RWPE2 (cell line): ENCODE measurements at places on chromosomes 4 and X.

GRCh38 chrX:24357106-24357505 is 3.3 kb upstream of the SUPT20HL1 start:
- DNase-seq = no peak
- H3K4me1 ChIP-seq = no peaks in the 10 kb centered on the region
- H3K27me3 ChIP-seq = no peaks in the 10 kb centered on the region
- H3K27ac ChIP-seq = no peak overlapping the region

DNA sequence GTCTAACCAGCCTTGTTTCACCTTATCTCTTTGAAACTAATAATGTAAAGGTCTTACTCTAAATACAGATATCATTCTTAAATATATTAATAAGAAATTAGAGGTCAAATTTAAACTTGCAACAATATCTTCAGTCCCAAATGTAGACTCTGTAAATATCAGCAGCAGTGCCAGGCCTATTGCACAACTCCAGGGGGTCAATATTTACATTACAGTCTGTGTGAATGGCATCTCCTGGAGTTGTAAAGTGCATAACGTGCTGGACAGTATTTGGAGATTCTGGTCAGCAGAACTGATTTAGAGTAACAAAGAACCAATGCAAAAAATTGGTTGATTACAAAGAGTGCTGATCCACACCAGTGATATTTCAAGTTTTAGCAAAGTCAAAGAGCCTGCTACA is 1225.9 kb downstream of the PCDH19 start:
- H3K4me1 ChIP-seq = no peaks in the 10 kb centered on the region
- H3K27me3 ChIP-seq = no peaks in the 10 kb centered on the region
- DNase-seq = no peak
- H3K27ac ChIP-seq = no peak overlapping the region
- H3K4me3 ChIP-seq = no peak overlapping the region

DNA sequence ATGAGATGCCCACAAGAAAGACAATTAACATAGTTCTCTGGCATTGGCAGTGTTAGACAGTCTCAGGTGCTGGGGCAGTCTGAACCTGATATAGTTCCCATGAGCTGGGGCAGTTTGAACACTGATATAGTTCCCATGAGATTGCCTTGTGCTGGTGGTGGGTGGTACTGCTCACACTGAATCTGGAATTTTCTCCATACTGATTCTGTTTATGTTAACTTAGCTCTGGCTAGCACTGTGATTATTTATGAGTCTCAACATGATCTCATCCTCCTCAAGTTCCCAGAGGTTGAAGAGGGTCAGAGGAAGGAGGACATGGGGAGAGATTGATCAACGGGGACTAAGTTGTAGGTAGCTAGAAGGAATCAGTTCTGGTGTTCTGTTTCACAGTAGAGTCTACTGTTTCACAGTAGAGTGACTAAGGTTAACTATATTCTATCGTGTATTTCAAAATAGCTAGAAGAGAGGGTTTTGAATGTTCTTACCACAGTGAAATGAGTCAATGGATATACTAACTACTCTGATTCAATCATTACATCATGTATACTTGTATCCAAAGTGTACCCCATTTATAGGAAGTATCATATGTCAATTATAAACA is 379.9 kb downstream of the ADAM29 start:
- H3K4me3 ChIP-seq = no peak overlapping the region
- H3K4me1 ChIP-seq = peaks cover 8% of the 10 kb centered on the region
- no peak for DNase-seq
- no peaks in the 10 kb centered on the region for H3K27me3 ChIP-seq
- no peaks in the 10 kb centered on the region for H3K36me3 ChIP-seq
- no peak overlapping the region for H3K27ac ChIP-seq

GRCh38 chrX:136906921-136907510 is 26.5 kb upstream of the RBMX start:
- H3K27ac ChIP-seq = no peak overlapping the region
- DNase-seq = no peak
- no peaks in the 10 kb centered on the region for H3K36me3 ChIP-seq
- H3K4me3 ChIP-seq = no peak overlapping the region
- H3K27me3 ChIP-seq = no peaks in the 10 kb centered on the region

DNA sequence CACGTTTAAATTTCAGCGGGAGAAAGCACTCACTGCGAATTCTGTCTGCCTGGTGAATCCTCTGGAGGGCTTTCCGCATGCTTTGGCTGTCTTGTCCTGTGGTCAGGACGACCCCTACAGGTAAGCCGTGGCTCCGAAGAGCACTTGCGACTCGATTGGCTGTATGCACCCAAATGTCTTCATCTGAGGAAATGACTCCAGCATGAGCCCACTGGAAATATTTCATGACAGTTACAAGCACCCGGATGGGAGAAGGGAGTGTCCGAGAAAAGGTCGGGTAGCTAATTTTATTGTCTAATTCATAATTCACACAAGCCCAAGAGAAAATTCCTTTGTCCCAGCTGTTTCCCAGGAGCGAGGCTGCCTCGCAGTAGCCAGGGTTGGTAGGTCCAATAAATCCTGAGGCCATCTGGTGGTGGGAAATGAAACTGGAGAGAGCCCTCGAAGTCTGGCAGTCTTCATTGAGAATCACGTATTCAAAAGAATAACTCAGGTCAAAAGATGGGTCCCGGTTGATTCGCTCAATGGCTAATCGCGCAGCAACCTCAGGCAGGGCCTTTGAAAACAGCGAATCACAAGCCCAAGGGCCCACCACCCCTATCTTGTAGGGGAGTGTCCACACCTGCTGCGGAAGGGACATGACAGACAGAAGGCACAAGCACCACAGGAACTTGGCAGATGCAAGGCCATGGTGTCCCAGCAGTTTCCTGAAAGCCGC is 6.6 kb downstream of the GUCY2F start:
- H3K36me3 ChIP-seq = no peaks in the 10 kb centered on the region
- no peak overlapping the region for H3K4me3 ChIP-seq
- H3K27ac ChIP-seq = no peak overlapping the region
- H3K4me1 ChIP-seq = no peaks in the 10 kb centered on the region
- no peak for DNase-seq

DNA sequence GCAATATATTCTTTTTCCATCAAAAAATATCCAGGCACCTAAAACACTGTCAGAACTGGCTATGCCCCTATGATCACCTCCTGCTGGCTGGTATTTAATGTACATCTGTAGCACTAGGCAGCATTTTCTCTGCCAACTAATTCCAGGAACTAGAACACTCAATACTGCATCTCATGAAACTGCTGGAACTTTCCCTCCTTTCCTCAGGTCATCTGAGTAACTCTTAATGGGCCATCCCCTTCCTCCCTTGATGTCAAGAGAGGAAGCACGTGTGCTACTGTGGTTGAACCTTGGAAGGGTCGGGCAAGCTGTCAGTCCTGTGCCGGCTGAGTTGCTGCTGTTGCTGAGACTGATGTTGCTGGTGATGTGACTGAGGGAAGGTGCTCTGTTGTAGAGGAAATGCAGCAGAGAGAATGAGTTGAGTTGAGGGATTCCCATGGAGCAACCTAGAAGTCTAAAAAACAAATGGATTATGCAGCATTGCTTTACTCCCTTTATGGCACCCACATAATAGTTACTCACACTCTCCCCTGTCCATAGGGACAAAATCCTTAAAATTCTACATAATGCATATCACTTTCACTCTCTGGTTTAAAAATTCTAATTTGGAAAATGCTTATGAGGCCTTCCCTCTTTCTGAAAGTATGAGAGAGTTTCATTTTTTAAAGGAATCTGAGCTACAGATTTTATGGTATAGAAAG is 39.5 kb downstream of the TMEM165 start:
- H3K4me3 ChIP-seq = no peak overlapping the region
- no peak for DNase-seq
- H3K27me3 ChIP-seq = no peaks in the 10 kb centered on the region
- no peak overlapping the region for H3K27ac ChIP-seq
- H3K36me3 ChIP-seq = peaks cover 94% of the 10 kb centered on the region

GRCh38 chr4:182192511-182193181 is 50.6 kb upstream of the TENM3 start:
- H3K27ac ChIP-seq = peak overlapping the region; percentile 10
- peaks cover 30% of the 10 kb centered on the region for H3K4me1 ChIP-seq
- no peaks in the 10 kb centered on the region for H3K27me3 ChIP-seq
- no peak overlapping the region for H3K4me3 ChIP-seq

- peak overlapping the region; percentile 91 for H3K27ac ChIP-seq
- no peak overlapping the region for H3K4me3 ChIP-seq
- DNase-seq = peak; percentile 74
- H3K36me3 ChIP-seq = no peaks in the 10 kb centered on the region
Measured at GRCh38 chr4:73661646-73662119, 41.4 kb upstream of the RASSF6 start.

DNA sequence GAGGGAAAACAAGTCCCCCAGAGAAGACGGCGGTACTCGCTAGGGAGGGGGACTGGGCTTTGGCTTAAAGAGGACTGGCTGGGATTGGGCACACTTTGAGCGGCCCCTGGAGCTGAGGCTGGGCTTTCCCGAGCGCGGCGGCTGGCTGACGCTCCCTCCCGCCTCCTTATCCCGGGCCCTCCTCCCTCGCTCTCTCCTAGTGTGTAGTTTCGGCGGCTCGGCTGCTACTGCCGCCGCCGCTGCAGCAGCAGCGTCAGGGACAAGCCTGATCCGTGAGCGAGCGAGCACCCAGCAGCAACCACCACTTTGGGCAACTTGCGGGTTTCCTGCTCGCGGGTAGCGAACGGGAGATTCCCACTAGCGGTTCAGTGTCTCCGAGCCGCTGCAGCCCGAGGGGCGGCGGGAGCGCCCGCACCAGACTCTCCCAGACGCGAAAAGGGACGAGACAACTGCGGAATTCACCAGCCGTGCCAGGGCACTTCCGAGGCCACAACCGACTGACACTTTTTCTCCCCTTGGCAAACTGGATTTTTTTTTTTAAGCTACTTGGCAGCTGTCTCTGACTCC is 632 bp upstream of the PCDH7 start:
- H3K36me3 ChIP-seq = no peaks in the 10 kb centered on the region
- peak; percentile 65 for DNase-seq
- no peaks in the 10 kb centered on the region for H3K27me3 ChIP-seq

DNA sequence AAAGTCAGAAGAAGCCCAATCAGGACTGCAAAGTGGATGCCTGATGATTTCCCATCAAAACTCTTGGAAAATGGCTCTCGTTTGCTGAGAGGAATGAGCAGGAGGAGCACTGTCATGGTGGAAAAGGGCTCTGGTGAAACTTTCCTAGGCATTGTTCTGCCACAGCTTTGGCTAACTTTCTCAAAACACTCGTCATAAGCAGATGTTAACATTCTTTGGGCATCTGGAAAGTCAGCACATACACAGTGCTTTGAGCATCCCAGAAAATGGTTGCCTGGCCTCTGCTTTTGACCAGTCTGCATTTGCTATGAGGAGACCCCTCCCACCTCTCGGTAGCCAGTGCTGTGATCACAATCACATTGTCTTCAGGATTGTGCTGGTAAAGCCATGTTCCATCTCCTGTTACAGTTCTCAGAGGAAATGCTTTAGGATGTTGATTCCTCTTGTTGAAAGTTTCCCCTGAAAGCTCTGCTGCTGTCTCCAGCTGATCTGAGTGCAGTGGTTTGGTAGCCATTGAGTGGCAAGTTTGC is 25.2 kb upstream of the TBC1D14 start:
- no peak overlapping the region for H3K4me3 ChIP-seq
- H3K4me1 ChIP-seq = no peaks in the 10 kb centered on the region
- DNase-seq = no peak

DNA sequence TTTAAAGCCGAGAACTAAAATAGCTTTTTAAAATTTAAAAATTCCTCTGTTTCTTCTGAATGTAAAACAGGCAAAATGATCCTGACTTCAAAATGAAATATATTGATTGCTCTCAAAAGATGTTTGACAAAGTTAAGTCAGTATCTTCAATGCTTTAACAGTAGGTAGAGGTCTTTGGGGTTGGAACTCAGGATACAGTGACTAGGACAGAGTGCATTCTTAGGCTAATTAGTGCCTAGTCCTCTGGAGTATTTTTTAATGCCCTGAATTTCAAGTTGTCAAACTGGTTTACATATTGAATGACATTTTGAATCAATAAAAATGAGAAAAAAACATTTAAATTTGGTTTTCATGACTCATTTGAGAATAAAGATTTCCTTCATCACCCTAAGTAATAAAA is 877.3 kb downstream of the ADGRL3 start:
- H3K27ac ChIP-seq = no peak overlapping the region
- DNase-seq = no peak
- H3K27me3 ChIP-seq = peaks cover 3% of the 10 kb centered on the region
- no peak overlapping the region for H3K4me3 ChIP-seq
- no peaks in the 10 kb centered on the region for H3K36me3 ChIP-seq

DNA sequence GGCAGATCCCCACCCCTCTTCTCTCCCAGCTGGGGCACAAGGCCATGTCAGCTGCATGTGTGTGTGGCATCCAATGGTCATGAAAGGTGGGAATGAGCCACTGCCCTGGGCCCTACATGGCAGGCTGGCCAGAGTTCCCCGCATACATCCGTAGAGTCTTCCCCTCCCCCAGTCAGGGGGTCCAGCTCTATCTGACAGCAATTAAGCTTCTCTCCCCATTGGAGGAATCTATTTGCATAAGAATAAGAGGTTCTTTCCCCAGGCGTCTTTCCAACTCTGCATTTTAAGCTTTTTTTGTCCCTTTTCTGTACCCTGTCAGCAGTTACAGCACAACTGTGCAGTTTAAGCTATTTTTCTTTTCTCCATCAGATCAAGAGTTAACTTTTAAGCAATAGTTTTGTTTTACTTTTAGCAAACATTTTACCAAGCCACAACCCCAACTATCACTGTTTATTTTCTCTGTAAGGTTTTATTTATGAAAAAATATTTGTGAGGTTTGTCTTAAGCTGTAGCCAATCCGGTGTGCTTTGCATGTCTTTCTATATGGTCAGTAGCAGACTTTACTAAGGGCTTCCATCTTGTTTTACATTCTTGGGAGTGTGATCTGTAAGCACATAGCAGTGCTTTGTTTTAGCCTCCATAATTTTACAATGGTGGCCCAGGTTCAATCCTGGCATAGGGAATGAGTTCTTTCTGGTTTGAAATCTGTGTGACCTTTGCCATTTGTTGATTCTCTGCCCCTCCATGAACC is 28.7 kb downstream of the NLRP2B start:
- H3K36me3 ChIP-seq = no peaks in the 10 kb centered on the region
- DNase-seq = no peak
- no peak overlapping the region for H3K4me3 ChIP-seq
- no peaks in the 10 kb centered on the region for H3K4me1 ChIP-seq
- H3K27ac ChIP-seq = no peak overlapping the region
- H3K27me3 ChIP-seq = no peaks in the 10 kb centered on the region
